ENCODE measurements at places on chromosomes 3 and 15.

GRCh38 chr15:50873935-50874361, 34.5 kb upstream of the AP4E1 start:
- DNase-seq: no peak

DNA sequence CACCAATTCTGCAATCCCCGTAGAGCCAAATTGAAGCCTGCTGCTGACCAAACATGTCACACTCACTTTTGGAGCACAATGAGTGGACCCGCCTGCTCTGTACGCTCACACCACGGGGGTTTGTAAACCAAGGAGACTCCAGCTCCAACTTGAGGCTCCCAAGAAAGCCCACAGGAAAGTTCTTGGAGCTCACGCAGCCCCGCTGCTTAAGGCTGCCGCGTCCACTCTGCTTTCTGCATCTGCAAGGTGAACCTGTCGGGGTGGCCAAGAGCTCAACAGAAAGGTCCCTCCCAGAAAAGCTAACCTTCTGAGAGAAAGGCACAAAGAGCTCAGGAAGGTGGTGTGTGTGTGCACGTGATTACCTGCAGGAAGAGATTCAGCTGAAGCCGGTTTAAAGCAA, 94.9 kb downstream of the PCSK6 start:
- no peak for DNase-seq

- DNase-seq: no peak
Measured at GRCh38 chr3:82610236-82610635, 848.8 kb upstream of the GBE1 start.

- no peak for DNase-seq
Measured at GRCh38 chr3:87248831-87249230, 21.7 kb downstream of the CHMP2B start.

DNA sequence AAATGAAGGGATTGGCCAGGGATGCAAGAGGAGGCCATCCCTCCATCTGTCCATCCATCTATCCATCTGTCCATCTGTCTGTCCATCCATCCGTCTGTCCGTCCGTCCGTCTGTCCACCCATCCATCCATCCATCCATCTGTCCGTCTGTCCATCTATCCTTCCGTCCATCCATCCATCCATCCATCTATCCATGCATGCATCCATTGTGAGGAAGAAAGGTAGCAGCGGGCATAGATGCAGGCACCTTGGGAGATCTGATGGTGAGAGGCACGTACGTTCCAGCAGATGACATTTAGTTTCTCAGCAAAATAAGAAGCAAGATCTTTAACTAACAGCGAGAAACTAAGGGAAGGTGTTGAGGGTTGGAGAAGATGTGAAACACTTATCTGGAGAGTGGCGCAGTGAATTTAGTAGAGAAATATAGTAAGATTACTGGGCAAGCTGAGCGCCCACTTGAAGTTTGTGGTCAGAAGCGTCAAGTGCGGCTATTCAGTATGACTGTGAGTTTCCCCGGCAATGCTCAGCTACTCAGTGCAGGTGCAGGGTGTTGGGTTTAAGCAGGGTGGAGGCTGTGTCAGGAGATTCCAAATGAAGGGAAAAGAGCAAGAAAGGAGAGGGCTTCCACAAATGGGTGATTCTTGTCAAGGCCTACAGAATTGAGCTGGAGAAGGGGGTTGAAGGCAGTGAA, 22.4 kb upstream of the SRP14 start:
- DNase-seq: no peak

GRCh38 chr15:68258692-68259091, 18.9 kb upstream of the FEM1B start:
- no peak for DNase-seq

DNA sequence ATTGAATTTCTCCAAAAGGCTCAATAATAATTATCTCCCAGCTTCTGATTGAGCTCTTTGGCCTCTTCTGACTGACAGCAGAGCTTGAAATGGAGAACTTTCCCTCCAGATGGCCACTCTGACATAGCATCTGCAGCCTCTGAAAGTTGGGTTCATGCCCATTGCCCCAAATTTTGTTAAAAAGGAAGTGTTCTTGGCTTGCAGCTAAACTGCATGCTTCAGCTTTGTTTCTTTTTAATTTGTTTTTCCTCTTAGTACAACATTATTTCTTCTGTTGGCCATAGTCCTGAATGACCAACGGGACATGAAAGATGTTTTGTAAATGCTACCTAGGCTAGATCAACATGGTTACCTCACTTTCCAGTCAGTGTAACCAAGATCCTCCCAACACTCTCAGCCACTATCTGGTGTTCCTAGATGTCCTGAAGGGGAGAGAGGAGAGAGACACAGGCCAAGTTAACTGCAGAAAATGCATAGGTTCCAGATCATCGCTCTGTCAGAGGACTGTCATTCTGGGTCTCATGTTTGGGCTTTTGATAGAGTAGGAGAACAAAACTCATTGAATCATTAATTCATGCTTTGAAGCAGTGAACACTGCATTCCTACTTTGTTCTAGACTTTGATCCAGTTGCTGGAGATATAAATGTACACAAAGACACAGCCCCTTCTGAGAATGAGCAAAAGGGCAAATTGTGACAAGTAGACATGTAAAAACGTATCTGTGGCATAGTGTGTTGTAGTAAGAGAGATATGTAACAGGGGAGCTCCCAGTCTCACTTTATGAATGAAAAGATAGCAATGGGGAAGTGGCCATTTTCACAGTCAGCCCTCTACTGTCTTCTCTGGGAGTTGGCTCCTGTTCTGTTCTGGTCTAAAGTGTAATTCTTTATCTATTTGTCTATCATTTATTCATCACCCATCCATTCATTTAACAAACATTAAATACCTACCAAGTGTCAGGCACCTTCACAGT, 156.2 kb downstream of the ZNF621 start:
- DNase-seq: no peak

- no peak for DNase-seq
Measured at GRCh38 chr3:16064642-16065414, 109.7 kb upstream of the GALNT15 start.

DNA sequence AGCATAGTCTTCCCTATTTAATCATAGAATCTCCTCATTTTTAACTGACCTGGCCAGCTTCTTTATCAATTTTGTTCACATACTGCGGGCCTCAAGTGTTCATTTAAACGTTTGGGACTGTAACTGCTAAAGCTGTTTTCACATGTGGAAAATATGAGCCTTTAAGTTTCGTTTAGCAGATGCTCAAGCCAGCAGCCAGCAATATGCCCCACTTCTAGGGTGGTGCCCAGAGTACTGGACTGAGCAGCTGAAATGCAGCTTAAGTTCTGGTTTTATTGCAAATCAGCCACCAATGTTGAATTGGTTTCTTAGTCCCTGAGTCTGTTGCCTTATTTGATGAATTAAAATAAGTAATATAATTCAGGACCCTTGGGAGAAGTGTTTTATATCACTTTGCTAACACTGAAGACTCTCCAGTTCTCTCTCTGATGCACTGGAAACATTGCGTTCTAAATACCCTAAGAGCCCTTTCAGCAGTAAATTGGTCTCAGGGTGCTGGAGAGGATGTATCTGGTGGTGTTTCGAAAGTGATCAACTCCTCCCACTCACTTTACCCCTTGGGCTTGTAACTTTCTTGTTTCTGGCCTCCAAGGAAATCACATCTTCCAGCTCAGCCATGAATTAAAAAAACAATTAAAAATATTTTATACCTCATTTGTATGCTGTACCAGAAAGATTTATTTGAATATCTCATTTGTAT, 61.7 kb downstream of the B3GALNT1 start:
- no peak for DNase-seq

GRCh38 chr15:67550522-67550921, 8.0 kb downstream of the MAP2K5 start:
- no peak for DNase-seq

- no peak for DNase-seq
Measured at GRCh38 chr3:111590143-111590491, 5.0 kb downstream of the ZBED2 start.

GRCh38 chr15:34691034-34691433, 63.8 kb downstream of the GJD2 start:
- no peak for DNase-seq

GRCh38 chr3:9809615-9810432, at the start of gene TTLL3:
Gene TTLL3, plus strand, starts transcription at chr3:9810262. Its CDS starts 400 bp downstream, at chr3:9810662.
- DNase-seq: peak; percentile 41

DNA sequence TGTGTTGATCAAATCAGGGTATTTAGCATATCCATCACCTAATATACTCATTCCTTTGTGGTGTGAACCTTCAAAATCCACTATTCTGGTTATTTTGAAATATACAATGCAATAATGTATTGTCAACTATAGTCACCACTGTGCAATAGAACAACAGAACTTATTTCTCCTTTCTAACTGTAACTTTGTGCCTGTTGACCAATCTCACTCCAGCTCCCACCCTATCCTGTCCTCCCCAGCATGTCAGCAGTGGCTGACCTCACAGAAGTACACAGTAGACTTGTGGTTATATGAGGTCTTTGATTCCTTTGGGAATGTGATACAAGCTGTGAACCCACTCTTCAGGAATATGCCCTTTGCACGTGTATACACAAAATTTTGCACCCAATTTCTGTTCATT, 64.2 kb downstream of the ECT2 start:
- no peak for DNase-seq

DNA sequence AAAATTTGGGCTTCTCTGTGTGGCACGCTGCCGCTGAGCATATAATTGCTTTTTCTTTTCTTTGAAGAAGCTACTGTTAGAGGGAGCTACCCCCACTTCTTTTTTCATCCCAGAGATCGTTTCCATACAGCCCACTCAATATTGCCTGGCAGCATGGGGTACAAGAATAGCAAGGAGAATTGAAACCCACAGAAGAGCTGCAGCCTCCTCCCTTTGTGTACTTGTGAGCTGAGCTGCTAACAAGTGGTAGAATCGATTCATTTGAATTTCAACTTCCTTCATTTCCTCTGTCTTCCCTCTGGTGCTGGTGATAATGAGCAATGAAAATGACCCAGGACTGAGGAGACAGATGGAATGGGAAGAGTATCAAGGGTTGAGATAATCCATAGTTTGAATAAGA, 64.9 kb downstream of the LRRC3B start:
- no peak for DNase-seq

GRCh38 chr3:114850898-114851297, 296.2 kb downstream of the ZBTB20 start:
- DNase-seq: no peak

DNA sequence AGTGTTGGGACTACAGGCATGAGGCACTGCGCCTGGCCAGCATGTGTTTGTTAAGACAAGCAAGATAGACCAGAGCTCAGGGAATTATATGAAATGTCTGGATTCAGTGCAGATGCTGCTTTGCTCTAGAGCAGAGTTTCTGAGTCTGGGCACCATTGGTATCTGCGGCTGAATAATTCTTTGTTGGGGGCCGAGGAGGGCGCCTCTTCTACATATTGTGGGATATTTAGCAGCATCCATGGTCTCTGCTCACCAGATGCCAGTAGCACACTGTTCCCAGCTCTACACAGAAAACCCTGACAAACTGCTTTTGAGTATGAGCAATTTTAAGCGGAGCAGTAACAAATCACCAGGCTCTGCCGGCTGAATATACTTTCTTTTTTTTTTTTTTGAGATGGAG, 3.6 kb upstream of the LDHAL6B start:
- no peak for DNase-seq

- DNase-seq: no peak
Measured at GRCh38 chr3:5404718-5405117, 217.2 kb downstream of the EDEM1 start.

DNA sequence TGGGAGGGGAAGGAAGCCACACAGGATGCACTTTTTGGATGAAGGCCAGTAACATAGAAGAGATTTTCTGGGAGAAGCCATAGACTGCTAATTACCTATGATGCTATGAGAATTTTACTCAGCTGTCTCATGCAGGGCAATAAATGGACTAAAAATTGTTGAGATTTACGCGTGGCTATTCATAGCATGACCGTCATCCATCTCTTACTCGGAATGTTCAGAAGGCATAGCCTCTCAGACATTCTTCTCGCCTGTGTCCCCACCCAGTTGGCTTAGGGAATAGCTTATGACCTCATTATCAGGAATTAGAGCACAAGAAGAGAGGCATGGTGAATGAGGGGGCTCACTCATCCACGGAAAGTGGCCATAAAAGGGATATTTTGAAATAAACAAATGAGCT, 107.9 kb upstream of the ATP10A start:
- no peak for DNase-seq

DNA sequence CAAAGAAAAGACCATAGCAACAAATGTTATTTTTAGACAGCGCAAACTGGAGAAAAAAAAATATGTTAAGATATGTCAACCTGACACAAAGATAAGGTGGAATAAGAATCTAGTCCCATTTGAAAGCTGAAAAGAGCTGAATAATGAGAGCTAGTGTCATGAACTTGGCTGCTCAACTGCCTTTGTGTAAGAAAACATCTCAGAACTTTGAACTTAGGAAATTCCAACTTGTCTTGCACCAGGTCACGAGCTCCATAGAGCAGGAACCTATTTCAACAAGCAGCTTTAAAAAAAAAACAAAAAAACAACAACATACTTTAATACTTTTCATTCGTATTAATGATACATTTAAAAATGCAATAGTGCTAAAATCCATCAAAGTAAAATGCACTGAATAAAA, 79.5 kb downstream of the ZNF280D start:
- DNase-seq: no peak

DNA sequence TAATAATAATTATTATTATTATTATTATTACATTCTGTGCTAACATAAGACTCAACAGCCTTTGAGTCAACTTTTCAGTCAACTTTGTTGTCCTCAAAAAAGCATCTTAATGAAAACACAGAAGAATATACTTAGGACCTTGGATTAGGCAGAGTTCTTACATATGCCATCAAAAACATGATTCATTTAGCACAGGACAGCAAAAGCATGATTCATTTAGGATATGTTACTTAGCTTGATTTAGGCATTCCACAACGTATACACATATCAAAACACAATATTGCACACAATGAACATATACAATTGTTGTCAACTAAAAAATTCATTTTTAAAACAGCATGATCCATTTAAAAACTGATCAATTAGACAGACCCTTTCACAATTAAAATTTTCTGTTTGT, 213.0 kb downstream of the FMN1 start:
- DNase-seq: no peak

DNA sequence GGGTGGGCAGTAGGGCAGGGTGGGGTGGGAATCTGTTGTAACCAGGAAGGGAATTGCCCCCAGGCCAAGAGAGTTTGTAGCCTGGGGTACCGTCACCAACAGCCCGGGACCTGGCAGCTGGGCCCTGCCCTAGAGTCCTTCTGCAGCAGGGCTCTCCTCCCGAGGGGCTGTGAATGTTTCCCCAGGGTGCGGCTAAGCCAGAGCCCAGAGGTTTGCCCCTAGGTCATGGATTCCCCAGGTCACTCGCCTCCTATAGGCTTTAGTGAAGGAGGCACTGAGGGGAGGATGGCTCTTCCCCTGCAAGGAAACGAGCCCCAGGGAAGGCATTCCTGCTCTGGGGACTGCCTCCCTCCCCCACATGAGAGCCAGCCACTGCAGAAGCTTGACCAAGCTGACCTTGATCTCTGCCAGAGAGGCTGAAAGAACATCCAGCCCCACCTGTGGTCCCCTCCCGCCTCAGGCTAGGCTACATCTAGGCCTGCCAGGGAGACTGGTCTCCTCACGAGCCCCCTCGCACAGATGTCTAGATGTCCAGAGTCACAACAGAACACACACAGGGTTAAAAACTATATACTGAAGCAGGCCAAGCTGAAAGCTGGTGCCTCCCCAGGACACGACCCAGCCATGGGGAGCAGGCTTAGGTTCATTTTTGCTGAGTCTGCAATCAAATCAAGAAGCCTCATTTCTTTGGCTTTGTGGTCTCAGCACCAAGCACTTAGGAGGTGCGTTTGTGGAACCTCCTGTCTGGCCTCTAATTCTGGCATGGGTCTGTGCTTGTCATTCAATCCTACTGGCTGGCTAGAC, 69.1 kb upstream of the TAMM41 start:
- DNase-seq: no peak

GRCh38 chr3:23232016-23232415, 28.9 kb downstream of the UBE2E2 start:
- no peak for DNase-seq

All from CD4-positive, alpha-beta T cell treated with Interleukin-17A for 1 hour (primary cell).